ENCODE measurements at places on chromosomes 7 and 10.

- DNase-seq, result no peak
Measured at GRCh38 chr7:50287129-50287528, 17.4 kb upstream of the IKZF1 start.

DNA sequence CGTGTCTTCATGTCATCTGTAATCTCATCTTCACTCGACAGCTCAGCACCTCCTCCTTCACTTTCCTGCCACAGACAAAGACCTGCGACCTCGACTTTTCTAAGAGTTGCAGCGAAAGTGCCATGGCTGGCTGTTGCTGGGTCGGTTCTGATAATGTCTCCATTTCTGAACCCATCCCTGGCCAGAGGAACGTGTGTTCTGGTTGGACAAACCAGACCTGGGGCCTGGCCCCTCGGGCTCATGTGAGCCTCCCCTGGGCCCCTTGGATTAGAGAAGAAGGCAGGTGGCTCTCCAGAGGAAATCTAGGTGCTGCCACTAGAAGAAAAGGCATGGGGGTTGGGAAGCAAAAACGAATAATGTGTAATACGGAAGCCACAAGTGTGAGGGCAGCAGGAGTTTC is 273.7 kb downstream of the GLRX3 start:
- DNase-seq, result no peak

GRCh38 chr10:44956226-44956625 is 3.4 kb upstream of the RASSF4 start:
- DNase-seq, result no peak

DNA sequence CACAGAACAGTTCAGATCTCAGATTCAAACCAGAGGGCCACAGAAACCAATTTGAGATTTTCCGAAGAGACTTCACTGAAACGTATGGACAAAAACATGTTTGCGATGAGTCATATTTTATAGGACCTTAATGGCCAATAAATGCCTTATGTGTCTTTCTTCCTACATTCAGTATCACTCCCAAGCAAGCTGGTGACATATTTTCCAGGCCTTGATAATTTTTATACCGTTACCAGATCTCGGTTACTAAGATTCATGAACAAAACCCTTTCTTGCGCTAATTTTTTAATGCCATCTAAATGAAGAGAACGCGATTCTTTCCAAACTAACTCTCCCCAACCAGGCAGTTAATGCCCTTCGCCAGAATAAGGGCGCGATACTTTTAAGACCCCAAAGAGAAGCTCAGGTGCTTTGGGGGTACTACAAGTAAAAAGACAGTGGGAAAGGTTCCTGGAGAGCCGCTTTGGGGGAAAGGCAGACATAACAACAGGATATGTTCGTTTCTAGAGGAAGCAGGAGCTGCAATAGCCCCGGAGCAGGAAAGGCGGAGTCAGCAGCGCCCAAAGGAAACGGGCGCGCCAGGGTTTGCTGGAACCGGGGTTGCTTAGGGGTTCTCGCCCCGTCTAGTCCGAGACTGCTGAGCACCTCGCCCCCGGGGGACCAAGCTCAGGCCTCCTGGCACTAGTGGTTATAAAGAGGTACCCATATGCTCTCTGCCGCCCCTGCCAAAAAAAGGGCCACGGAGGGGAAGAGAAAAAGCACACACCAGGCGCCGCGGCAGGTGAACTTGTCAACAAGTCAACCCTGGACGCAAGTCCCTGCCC is 884 bp downstream of the ICA1 start:
- peak; percentile 45 for DNase-seq

- no peak for DNase-seq
Measured at GRCh38 chr7:74059681-74060588, 23.7 kb upstream of the LIMK1 start.

DNA sequence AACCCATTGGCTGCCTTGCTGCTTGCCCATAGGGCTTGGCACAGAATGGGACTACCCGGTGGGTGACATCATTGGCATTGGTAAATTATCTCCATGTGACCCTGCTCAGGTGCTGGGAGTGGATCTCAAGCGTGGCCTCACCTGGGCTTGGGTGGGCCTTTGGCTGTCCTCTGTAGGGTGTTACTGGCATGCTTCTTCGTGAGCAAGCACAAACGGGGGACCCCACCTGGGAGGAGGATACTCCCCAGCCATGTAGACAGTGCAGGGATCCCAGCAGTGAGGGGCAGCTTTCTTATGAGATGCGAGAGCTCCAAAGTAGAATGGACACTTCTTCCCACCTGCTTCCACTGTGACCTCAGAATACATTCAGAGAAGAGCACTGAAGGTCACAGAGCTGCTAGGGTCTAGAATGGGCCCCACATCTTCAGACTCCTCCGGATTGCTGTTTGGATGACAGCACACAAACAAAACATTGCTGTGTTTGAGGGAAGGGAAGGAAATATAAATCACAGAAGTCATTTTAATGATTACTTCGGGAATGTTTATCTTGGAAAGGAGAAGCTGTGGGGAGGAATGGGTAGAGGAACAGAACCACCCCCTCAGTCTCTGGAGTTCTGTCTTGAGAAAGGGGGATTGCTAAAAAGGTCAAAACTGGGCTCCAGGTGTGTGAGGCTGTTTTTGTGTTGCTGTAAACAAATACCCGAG is 75.9 kb downstream of the SH2D4B start:
- DNase-seq, result no peak

DNA sequence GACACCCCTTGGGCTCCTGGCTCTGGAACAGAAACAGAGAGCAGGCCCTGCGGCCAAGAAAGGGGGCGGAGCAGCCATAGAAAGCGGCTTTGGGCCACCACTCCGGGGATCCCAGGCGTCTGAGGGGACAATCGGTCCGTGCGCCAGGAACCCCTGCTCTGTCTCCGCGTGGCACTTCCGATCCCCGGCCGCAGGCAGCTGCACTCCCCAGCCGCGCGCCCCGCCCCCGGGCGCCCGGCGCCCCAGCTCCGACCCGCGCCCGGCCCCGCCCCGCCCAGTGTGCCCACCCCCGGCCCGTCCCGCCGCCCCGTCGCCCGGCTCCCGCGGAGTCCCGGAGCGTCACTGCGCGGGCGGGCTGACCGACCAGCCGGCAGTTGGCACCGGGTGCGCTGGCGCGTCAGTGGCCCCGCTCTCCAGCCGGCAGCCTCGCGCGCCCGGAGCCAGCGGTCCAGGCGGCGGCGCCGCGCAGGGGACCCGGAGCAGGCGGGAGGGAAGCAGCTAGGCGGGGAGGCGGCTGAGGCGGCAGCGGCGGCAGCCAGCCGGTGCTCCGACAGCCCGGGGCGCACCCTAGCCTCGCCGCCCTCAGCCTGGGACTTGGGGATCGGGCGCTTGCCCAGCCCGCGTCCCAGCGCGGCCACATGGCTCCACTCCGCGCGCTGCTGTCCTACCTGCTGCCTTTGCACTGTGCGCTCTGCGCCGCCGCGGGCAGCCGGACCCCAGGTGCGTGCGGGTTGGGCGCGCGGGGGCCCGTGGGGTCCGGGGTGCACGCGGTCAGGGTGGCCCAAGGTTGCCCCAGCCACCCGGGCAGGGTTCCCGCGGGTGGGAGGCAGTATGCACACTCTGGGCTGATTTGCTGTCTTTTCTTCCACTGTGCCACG is at the start of gene ADAMTS14:
Gene ADAMTS14, plus strand, starts transcription at position 342 of the 878 bp plus-strand sequence. Its CDS starts 297 bp downstream, at position 639.
- DNase-seq, result no peak

DNA sequence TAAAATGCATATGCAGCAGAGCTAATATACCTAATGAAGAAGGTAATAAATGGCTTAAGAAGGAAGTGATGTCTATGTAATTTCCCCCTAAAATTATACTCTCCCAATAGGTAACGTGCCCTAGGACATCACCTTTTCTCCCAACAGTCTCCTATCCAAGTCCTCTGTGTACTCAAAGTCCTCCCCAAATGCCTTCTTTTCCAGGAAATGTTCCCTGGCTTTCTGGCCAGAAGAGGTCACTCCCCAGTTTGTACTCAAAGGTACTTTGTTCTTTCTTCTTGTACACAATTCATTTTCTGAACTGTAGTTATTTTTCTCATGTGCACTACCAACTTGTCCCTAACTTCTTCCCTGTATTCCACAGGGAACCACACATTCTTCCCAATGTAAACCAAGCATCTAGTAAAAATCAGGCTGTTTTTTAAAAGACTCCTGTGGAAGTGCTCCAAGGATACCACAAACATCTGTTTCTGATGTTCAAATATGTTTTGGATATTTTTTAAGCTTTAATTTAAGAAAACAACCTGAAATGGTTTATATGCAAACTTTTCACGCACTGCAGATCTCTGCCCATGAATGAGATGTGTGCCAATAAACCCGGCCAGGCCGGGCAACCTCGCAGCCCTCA is 262.3 kb upstream of the KLF14 start:
- DNase-seq, result no peak

DNA sequence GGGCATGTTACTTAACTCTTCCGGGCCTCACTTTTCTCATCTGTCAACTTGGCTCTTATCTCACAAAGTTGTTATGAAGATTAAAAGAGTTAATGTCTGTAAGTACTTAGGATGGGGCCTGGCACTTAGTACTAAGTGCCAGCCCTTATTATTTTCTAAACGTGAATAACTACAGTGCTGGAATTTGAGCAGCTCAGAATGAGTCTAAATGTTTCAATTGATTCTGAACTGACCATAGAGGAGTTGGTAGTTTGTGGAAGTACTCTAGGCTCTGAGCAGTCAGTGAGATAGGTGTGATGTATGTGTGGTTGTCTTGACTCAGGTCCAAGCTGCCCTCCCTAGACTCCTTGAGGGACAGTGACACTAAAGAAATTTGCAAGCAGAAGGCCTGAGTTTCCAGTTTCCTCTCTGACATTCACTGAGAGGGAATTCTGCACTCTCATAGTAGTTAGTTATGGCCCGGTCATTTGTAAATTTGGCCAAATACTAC is 18.5 kb upstream of the JAZF1 start:
- DNase-seq, result no peak

DNA sequence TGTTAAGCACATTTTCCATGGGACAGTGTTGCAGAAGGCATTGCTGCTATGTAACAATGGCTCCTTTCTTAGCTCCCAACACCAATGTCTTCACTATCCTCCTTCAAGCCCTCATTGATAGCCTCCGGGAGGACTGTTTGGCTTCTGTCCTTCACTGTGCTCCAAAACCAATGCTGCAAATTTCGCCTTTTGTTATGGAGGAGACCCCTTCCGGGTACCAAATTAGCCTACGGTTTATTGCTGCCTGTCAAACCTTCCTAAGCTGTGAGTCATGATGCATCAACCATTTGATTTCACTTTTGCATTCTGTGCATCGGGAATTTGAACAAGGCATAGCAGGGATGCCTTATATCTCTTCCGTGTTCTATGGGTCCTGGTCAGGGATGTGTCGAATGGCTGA is 432.9 kb downstream of the GATA3 start:
- no peak for DNase-seq

GRCh38 chr7:40047661-40048060 is 86.8 kb downstream of the MPLKIP start:
- no peak for DNase-seq

DNA sequence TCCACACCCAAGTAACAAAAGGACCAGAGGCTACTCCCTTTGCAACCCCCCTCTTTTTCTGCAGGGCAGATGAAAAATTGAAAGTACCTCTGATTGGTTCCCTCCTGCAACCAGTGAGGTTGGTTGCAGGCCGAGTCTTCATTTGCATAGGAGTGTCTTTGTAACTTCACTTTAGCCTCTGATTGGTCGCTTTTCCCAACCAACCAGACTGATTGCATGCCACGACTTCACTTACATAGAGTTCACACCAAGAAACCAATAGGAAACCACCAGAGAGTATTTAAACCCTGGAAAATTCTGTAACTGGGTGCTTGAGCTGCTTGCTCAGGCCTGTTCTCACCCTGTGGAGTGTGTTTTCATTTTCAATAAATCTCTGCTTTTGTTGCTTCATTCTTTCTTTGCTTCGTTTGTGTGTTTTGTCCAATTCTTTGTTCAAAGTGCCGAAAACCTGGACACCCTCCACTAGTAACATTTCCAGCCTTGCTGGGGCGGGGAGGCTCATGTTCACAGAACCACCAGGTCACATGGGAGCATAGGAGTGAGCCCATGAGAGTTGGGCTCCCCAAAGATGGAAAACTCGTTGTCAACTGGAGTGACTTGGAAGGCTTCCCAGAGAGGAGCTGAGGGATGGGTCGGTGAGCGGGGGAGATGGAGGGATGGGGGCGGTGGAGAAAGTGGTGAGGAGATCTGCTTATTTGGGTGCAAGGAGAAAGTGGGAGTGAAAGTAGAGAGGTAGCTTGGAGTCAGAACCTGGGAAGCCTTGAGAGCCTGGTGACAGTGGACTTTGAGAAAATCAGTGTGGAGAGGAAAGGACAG is 223.6 kb downstream of the GFRA1 start:
- no peak for DNase-seq

- no peak for DNase-seq
Measured at GRCh38 chr7:92665926-92666325, 75.7 kb upstream of the FAM133B start.

DNA sequence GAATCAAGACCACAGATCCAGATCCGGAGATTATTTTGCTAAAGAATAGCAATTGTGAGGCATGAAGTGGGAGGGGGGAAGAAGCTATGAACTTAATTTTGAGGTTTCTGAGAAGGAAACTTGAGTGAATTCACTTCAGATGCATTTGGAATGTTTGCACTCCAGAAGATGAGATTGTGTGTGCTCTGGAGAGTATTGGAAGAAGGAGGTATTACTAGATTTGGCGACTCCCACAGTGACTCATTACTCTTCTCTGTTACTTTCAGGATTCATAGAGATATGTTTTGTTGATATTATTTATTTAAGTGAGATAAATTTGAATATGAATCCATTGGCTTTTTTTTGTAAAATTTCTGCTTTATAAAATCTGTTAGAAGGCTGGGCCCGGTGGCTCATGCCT is 80.7 kb downstream of the ANKRD30A start:
- no peak for DNase-seq

GRCh38 chr7:18859318-18859717 is 258.1 kb downstream of the TWIST1 start:
- DNase-seq, result no peak

- no peak for DNase-seq
Measured at GRCh38 chr10:4213441-4213840, 428.4 kb upstream of the KLF6 start.

DNA sequence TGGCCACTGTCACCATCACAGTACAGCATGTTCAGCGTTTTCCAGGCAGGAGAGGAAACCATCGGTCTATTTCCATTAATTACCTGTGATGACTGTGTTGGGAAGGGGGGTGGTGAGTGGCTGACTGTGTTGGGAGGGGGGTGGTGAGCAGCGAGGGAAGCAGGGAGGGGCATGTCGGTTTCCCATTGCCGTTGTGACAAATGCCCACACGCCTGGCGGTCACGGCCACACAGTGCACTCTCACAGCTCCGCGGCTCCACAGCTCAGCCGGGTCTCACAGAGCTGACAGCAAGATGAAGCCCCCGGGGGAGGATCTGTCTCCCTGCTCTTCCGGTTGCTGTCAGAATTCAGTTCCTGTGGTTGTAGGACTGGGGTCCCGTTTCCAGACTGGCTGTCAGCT is 39.0 kb downstream of the AP5Z1 start:
- no peak for DNase-seq

DNA sequence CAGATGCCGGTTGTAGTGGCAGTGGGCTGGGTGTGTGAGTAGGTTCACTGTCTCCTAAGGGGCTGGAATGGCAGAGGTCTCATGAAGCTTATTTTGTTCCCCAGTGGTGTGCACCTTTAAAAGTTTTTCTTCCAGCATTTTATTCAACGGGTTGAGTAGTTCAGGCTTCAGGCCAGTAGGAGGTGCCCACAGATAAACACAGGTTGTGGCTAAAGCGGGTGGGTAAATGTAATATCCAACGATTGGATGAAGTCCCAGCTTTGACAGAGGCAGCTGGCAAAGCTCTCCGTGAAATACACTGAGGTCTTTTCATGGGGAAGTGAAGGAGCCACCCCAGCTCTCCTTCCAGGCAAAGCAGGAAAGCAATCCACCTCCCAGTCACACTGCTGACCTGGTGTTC is 339.8 kb upstream of the LRRTM3 start:
- no peak for DNase-seq

- DNase-seq, result no peak
Measured at GRCh38 chr7:80609751-80610150, 28.7 kb upstream of the CD36 start.
